ENCODE measurements at places on chromosomes 3 and 15.

GRCh38 chr15:62912808-62913207, 129.7 kb upstream of the TPM1 start:
- DNase-seq = no peak

DNA sequence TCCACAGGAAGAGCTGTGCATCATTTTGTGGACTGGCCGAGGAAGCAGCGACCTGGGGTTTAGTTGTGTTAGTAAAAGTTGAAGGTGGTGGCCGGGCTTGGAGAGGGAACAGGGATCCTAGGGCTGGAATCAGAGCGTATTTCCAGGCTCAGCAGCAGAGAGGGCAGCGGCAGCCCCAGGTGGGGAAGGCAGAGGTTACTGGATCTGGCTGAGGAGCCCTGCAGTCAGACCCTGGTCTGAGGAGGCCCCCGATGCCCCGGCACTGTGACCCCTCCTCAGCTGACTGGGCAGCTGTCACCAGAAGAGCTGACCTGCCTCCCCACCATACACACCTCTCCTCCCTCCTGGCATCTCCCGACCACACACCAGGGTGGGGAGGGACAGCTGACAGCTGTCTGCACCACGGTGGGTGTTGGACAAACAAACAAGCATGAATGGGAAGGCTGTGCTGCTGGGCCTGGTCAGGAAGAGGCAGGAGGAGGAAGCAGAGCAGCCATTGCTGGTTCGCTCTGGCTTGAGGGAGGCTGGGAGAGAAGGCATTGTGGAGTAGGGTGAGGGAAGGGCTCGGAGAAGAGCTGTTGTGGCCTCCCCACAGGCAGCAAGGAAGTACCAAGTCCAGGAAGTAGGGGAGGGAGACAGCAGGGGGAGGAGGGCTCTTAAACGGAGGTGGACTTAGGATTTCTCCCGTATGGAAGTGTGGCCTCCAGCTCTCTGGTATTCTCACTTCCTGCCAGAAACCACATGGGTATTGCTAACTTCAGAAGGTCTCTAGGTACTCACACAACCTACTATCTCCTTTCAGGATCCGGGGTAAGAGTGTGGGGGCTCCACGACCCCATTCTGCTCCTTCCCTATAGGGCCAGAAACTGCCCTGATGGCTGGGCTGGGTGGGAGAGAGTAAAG, 49.5 kb upstream of the HACD2 start:
- no peak for DNase-seq

DNA sequence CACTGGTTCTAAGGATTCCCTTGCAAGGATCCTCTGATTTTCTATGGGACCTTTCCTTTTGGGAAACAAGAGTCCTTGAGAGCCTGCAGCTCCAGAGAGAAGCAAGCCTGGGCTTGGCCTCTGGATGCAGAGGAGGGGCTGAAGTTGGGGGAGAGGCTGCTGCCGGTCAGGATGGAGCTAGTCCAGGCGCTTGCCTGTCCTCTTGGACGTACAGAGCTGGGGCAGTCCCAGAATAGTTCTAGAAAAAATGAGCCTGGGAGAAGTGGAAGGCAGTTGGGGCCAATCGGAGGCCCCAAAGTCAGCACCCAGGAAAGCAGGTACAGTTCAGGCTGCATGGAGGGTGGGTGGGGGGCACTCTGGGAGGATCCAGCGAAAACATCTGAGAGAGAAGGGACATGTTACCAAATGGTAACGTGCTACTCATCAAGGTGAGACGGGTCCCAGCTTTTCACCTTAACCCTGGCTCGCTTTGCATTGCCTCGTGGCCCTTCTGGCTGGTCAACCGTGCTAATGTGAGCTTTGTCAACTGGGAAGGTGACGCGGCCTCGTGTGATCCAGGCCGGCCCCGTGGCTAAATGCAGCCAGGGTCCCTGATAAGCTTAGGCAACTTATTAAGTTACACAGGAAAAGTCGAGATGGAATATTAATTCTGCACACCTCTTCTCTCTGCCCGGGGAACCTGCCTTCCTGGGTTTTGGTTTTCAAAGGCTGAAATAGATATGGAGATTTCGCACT, 38.7 kb upstream of the MAGEF1 start:
- DNase-seq = no peak

- no peak for DNase-seq
Observed at GRCh38 chr3:195147649-195148080, 123.3 kb downstream of the XXYLT1 start.

DNA sequence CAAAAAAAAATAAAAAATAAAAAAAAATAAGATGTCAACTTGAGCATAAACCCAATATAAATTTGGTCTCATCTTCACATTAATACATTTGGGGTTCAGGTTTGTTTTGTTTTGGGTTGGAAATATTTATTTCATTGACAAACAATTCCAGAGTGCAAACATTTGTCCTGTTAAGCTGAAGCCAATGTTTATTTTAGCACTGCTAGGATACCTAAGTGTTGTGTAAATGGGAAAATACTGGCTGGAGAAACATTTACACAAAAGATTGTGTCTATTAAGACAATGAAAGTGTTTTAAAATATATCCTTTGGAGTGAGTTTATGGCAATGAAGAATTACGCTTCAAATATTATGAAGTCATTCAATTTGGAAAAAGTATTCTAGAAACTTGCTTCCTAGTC, 91.1 kb downstream of the MEIS2 start:
- no peak for DNase-seq

- no peak for DNase-seq
Observed at GRCh38 chr15:99307735-99308134, 56.5 kb downstream of the LRRC28 start.

DNA sequence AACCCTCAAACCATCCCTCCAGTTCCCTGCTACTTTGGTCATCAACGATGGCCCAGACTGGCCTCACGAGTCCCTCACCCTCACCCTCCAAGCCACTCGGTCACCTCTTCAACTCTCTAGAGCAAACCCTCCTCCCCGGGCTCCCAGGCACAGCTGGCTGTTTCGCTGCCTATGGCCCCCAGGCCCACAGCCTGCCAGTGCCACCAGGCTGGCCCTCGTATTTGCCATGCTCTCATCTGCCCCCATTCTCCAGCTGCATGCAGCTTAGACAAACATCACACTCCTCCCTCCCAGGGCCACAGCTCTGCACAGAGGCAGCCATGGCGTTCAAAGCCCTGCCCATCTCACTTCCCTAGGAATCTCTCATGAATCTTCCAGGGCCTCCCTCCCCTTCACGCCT, 13.8 kb downstream of the RAB43 start:
- DNase-seq = no peak

DNA sequence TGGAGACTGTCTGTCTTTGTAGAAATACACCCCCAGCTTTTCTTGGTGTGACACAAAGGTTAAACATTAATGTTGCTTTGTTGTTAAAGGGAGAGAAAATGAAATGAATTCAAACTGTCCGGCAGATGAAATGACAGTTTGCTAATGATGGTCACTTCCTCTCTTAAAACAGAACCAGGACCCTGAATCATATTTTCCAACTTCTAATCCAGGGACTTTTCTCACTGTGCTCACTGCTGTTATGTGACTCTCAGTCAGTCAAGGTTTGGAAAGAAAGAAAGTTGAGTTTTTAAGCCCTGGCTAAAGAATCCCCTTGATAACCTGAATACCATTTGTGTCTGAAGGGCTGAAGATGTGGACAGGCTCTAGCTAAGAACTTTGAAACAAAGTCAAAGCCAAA, 215.8 kb downstream of the AGBL1 start:
- no peak for DNase-seq

DNA sequence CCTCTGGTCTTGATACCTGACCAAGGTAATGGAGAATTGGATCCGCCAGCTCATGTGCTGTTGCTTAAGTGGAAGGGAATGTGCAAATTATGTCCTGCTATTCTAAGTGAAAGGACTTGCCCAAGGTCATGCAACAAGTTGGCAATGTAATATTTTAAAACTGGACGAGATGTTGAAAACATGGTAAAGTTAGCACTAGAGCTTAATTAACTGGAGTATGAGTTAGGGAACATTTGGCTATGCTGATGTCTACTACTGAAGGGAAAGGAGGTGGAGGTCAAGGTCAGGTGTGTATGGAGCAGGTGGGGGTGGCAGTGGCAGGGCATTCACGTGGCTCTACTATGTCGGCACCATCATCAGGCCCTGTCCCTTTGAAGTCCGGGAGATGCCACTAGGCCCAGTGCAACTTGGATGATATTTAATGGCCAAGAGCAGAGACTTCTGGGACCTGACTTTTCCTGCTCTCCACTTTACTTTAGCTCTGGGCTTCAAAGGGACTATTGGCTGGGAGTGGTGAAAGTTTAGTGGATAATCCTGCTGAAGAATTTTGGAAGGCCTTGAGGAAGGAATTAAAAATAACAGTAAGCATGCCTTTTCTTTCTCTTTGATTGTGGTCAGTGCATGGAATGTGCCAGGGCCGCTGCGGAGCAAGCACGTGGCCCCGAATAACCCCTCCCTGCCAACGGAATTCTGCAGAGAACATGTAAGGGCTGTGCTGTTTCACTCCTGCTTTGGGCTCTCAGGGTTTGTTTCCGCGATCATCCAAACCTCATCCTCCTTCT, 14.9 kb downstream of the SMAD3 start:
- DNase-seq = no peak

DNA sequence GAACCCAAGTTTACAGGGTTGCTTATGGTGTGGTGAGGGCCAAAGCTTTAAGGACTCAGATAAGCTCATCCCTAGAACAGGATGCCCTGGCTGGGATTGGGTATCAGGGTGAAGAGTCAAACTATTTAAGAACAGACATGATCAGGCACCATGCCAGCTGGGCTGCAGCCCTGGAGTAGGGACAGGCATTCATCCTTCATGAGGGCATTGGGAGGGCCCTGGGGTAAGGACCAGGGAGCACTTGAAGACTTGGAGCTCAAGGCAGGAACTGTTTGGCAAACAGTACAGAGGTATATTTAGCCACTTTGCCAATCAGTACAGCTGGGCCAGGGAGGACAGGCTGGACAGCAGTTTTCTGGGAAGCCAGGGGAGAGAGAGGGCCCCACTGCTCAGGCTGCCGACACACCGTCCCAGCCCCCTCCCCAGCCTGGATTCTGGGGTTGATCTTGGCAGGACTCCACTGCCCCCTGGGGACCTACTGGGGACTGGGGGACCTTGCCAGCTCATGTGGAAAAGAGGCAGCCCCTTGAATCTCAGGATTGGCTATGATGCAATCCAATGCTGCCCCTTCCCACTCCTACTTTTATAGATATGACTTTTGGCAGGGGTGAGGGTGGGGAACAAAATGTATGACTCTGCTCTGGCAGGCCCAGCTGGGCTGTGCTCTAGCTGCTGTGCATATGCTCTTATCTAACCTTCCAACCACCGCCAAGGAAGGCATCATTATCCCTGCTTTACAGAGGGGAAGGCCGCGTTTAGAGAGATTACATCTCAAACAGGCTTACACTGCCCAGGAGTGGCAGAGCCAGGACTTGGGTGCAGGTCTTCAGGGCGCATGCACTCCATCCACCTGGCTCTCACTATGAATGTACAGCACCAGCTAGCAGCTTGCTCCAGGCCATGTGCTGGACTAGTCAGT, 2.3 kb downstream of the PLA2G4E start:
- DNase-seq = no peak

- no peak for DNase-seq
Observed at GRCh38 chr3:14849638-14850230, 31.0 kb downstream of the FGD5 start.

GRCh38 chr3:193928354-193929209, 207.4 kb upstream of the HES1 start:
- no peak for DNase-seq

- no peak for DNase-seq
Observed at GRCh38 chr3:141878817-141879216, 2.4 kb downstream of the ATP1B3 start.

GRCh38 chr15:31597466-31597865, 270.8 kb downstream of the KLF13 start:
- DNase-seq = no peak

DNA sequence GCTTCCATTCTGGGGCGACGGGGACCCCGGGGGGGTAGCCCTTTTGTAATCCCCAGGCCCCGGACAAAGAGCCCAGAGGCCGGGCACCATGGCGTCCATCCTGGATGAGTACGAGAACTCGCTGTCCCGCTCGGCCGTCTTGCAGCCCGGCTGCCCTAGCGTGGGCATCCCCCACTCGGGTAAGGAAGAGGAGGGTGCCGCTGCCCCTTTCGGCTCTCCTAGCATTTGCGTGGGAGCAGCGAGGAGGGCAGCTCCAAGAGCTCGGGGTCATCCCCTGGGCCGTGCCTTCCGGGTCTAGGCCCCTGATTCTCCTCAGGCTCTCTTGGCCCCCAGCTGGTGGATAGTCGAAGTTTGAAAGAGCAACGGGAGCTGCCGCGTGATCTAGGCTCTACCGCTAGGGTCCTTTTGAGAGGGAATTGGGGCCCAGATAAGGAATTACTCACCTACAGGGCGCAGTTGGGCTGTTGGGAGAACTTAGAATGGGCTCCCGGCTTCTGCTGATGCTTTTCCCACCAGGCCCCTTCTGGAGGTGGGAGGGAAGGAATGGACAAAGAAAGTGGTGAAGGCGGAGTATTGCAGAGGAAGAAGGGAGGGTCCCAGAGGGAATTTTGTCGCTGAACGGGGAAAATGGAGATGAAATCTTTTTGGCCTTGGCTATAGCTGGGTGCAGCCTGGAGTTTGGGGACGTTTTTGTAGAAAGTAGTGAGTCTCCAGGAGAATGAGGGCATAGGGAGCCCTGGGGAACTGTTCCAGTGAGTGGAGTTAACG, 615 bp downstream of the VPS18 start:
- peak; percentile 34 for DNase-seq

DNA sequence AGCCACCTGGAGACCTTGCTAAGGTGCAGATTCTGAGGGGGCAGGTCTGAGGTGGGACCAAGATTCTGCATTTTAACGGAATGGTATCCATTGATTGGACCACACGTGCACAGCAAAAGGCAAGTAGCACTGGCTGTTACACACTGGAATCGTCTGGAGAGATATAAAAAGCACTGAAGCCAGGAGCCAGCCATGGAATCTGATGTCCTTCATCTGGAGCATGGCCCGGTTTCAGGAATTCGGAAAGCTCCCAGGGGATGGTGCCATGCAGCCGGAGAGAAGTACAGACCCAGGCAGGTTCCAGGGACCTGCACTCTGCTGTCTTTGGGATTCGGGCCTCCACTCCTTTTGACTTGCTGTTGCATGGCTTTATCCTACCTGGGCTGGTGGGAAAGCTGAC, 28.8 kb upstream of the PRR20G start:
- DNase-seq = no peak

DNA sequence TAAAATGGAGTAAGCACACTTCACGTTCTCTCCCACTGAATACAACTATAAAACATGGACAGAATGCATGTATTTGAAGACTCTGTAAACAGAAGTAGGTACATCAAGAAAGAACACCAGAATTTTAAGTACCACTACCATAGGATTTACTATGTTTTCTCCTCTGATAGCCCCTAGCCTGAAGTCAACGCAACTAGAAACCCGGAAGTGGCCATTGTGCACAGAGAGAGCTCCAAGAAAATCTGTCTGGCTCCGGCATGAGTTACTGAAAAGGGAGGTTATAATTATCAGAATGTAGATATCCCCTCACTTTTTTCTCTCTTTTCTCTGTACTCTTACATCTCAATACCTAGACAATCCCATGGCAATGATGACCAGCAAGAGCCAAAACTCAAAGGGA, 23.8 kb downstream of the KBTBD12 start:
- no peak for DNase-seq

- no peak for DNase-seq
Observed at GRCh38 chr3:122033023-122033422, 11.0 kb upstream of the ILDR1 start.

- DNase-seq = no peak
Observed at GRCh38 chr3:155308831-155309230, 15.3 kb upstream of the STRIT1 start.

All from effector memory CD4-positive, alpha-beta T cell (primary cell).